ENCODE measurements at places on chromosomes 3 and 15. TPM values are rescaled to one million over a fixed set of nuclear protein-coding genes. Genes with fewer than 3 reads are reported as not detected.

DNA sequence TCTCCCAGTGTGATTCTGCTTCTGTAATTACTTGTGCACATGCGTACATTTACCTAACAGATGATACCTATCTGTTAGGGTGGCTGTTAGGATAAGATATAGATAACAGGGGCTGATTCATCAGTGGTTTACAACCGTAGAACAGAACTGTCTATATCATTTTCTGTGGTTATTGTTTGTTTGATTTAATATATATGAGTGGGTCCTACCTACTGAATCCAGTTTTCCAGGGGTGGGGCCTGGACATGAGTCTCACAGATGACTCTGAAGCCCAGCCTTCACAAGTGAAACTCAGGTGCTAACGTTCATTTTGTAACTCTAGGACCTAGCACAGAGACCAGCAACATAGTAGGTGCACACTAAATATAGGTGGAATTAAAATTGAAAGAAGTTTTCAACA is 10.4 kb upstream of the ACAP2 start:
- DNase-seq, result no peak

- no peak for DNase-seq
Observed at GRCh38 chr3:169071003-169071402, 592.5 kb downstream of the MECOM start.

Gene AGBL1
- total RNA-seq, result 0.37 TPM

- DNase-seq, result no peak
Observed at GRCh38 chr15:58761010-58761388, 10.1 kb upstream of the MINDY2 start.

Gene OR5K2
- total RNA-seq, result not detected

DNA sequence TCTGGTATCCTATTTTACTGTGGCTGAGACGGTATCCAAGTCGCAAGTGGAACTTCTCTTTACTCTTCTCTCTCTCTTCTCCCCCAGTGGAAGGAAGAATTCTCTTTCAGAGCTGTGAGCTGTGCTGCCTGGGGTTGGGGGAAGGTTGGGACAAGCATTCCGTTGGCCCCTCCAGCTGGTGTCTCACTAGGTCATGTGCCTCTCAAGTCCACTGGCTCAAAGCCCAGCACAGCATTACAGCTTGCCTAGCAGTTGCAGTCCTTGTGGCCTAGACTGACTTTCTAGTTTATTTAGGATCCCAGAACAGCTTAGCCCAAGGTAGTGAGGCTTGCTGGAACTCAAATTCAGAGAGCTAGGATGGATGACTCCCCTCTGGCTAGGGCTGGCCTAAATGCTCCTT is 76.1 kb upstream of the SPATA16 start:
- DNase-seq, result no peak

DNA sequence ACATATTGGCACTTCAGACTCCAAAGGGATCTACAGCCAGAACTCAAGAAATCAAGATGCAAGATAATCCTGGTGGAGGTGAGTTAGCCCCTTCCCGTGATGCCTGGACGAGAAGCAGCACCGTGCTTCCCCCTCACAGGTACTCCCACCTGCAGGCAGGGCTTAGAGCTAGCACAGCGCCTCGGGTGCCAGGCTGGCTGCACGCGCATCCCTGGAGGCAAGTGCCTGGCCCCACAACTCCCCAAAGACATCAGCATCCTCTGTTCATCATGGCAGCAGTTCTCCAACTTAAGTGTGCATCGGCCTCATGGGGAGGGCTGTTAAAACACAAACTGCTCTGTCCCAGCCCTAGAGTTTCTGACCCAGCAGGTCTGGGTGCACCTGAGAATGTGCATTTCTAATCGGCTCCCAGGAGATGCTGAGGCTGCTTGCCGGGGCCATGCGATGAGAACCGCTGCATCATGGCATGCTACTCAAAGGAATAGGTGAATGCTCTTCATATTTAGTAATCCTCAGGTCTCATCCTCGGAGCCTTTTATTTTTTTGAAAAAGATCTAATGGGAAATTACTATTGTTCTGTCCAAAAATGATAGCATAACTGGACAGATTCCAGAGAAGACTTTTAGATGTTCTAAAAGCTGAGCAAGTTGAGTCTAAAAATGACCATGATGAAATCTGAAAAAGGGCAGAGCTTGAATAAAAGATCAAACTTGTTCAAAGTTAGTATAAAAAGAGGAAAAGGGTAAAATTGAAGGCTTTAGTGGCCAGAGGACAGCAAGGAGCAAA is 244.2 kb downstream of the ADAMTS17 start:
- DNase-seq, result no peak

- no peak for DNase-seq
Observed at GRCh38 chr15:101697488-101697887, 26.8 kb downstream of the TARS3 start.

DNA sequence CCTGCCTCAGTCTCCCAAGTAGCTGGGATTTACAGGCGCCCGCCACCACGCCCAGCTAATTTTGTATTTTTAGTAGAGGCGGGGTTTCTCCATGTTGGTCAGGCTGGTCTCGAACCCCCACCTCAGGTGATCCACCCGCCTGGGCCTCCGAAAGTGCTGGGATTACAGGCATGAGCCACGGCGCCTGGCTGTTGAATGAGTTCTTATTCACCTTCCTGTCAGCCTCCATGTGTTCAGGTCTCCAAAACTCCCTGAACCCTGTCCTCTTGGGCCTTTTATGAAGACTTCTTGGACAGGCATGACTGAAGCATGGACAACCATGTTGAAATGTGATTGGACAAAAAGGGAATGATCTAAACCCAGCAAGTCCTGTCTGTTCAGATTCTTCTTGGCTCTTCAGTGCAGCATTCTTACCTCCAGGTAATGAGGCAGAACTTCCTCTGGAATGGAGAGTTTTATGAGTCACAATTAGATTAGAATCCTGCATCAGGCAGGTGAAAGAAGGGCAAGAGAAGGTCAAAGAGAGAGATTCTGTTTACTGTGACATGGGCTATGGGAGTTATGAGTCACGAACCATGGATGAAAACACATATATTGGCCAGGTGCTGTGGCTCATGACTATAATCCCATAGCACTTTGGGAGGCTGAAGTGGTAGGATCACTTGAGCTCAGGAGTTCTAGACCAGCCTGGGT is 23.1 kb upstream of the EIF4A2 start:
- no peak for DNase-seq

GRCh38 chr3:186342197-186342596 is 19.8 kb downstream of the DGKG start:
- DNase-seq, result no peak

Gene LRRC34
- 9.7 TPM for total RNA-seq

DNA sequence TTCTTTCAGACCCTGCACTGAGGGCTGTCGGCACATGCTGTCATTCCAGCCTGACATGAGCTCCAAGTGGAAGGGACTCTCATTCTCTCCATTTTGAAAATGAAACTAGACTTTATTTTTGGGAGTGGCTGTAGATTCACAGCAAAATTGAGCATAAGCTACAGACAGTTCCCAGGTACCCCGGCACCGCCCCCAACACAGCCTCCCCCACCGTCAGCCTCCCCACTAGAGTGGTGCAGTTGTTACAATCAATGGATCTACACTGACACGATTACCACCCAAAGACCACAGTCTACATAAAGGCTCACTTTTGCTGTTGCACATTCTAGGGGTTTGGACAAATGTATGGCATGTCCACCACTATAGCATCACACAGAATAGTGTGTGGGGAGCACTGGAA is 29.5 kb upstream of the FGD5 start:
- no peak for DNase-seq

Gene GOLGA8F
- total RNA-seq, result 39.6 TPM

Gene BNC1
- 26.2 TPM for total RNA-seq

DNA sequence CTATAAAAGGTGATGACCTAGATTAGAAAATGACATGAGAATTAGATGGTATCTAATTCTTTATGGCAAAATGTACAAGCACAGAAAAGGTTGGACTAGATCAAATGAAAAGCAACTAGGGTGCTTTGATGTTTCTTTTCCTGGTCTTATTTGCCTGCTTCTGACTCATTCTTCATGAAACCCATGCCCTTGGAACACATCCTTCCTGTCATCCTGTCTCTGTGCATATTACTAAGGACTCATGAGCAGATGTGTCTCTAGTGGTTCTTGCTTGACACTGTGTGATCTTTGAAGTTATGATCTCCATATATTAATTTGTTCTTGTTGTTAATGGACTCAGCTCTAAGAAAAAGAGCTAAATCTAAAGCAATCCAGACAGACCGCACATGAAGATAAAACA is 314.0 kb downstream of the ERC2 start:
- DNase-seq, result no peak

- DNase-seq, result no peak
Observed at GRCh38 chr3:99969136-99969535, 145.2 kb downstream of the FILIP1L start.

DNA sequence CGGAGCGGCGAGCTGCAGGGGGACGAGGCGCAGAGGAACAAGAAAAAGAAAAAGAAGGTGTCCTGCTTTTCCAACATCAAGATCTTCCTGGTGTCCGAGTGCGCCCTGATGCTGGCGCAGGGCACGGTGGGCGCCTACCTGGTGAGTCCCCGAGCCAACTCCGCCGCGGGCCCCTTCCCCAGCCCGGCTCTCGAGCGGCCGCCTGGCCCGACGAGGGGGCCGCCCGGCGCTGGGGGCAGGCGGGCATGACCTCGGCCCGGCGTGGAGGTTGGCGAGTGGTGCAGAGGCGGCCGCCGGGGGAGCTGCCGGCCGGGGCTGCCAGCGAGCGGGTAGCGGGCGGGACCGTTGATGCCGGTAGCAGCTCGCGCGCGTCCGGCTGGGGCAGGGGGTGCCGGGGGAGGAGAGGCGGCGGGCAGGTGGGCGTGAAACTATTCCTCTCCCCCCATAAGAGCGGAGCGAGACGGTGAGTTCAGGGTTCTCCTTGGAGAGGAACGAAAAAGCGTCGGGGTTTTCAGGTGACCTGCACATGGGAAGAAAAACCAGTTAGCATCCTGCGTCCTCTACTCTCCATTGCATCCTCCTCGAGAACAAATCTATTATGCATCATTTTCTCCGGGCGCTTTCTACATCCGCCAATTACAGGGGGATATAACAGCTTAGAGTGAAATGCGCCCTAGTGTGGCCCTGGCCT is 585 bp downstream of the SLCO3A1 start:
- DNase-seq, result peak; percentile 57

Gene SAMMSON
- 3.8 TPM for total RNA-seq

DNA sequence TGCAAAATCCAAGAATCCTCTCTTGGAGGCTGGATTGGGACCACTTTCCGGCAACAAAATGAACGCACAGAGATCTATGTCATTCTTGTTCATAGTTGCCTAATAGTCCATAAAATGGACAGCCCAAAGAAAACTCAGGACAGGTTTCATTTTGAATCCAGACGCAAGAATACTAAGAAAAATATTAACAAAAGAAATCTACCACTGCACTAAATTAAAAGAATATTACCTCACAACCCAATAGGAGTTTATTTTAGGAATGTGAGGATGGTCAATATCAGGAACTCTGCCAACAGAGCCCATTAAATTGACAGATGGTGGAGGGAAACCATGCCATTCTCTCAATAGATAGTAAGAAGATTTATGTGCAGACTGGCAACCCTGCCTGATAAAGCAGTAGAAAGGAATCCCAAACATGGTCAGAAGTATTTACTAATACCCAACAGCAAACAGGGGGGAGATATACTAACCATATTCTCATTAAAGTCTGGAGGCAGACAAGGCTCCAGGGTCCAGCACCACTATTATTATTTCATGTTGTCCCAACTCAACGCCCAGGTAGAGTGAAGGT is 127.6 kb downstream of the SMAD6 start:
- no peak for DNase-seq

DNA sequence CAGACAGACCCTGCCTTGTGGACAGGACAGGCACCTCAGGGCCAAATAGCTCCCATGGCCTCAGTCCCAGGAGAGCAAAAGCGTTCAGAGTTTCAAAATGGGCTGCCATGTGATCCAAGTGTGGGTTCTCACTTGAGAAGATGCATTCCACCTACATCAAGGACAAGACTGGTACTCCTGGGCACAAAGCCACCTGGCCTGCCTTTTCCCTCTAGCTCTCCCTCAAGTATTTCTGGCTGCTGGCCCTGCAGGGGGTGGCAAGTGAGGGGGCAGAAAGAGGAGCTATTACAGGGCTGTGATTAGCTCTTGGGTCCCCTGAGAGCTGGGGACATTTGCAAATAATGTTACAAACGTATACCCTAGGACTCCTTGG is 6.5 kb upstream of the COL7A1 start:
- DNase-seq, result no peak

Gene VPS39
- total RNA-seq, result 135 TPM

DNA sequence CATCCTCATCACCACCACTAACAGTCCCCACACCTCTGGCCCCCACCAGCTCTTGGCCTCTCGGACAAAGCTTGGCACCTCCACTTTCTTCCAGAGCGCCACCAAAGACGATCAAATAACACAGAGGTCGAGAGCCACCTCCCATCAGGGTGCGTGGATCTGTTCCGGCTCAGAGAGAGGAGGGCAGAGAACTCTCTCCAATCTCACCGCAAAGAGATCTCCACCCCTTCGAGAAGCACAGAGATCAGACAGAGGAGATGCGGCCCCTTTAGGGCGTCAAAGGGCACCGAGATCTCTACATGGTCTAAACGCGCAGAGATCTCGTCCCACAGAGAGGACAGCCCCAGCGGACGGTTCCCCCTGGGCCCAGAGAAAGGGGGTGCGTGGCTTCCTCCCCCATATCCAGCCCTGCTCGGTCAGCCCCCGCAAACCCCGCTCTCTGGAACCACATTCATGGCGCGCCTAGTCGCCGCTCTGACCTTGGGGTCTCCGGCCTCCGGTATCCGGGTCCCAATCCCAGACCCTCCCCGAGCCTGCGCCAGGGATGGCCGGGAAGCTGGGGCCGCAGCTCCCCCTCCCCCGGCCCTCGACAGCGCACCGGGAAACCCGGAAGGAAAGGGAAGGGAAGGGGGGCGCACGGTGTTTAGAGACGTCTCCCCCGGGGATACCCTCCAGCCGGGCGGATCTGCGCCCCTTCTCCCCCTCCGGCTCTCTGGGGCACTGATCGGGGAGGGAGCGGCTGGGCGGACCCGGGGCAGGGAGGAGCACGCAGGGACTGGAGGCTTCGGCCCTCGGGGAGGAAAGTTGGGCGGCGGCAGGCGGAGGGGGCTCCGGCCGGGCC is 608 bp downstream of the SCN5A start:
- DNase-seq, result no peak

DNA sequence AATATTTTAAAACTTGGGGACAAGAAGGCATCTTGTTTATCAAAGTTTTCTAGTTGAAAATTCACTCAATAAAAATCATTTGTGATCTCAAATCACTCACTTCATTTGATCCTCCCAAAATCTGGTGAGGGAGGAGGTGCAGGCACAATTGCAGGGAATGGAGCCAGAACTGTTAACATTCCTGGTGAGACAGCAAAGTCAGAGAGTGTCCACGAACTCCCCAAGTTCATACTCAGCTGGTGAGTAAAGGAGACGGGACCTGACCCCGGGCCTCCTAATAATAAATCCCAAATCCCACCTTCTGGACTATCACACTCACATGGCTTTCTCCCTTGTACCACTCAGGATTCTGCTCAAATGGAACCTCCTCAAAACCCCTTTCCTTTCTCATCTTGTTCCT is 252.3 kb upstream of the LRTM1 start:
- no peak for DNase-seq

Data from testis (tissue), 5 donors.